Left forelimb (tissue), 1 donor: ENCODE measurements at places on chromosomes 4 and X.

GRCh38 chr4:142065086-142065647 is 428.8 kb downstream of the IL15 start:
- DNase-seq = no peak

- no peak for DNase-seq
These were observed 816.8 kb downstream of the RPA4 start for GRCh38 chrX:97700547-97700946.

- DNase-seq = no peak
These were observed 16.0 kb upstream of the FGF16 start for GRCh38 chrX:77431227-77431626.

DNA sequence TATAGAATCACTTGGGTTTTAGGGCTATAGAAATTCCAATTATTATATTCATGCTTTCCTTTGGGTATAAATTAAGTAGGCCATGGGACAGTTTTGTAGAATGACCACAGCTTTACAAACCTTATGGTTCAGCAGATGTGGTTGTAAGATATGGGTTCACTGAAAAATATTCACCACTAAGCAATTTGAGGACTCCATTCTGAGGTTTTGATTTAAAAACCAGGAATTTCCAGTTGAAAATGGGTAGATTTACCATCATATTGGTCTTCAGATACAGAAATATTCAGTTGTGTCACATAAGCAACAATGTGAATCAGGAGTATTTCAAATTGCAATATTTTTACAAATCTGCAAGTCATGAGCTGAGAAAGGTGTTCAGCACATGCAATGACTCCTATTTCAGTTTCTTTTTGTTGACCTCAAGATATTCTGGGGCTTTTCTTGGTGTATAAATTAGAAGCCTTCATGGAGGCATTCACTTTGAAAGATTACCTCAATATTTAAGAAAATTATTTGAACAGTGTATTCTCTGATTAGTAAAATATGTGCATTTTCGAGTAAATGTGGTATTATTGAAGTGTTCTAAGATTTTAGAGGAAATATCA is 218.4 kb upstream of the HCCS start:
- DNase-seq = no peak

- no peak for DNase-seq
These were observed 563 bp downstream of the FAM13A start for GRCh38 chr4:89056292-89056952.

- no peak for DNase-seq
These were observed 96.1 kb downstream of the ANOS1 start for GRCh38 chrX:8635812-8636211.
